ENCODE measurements at places on chromosomes 4 and X.

DNA sequence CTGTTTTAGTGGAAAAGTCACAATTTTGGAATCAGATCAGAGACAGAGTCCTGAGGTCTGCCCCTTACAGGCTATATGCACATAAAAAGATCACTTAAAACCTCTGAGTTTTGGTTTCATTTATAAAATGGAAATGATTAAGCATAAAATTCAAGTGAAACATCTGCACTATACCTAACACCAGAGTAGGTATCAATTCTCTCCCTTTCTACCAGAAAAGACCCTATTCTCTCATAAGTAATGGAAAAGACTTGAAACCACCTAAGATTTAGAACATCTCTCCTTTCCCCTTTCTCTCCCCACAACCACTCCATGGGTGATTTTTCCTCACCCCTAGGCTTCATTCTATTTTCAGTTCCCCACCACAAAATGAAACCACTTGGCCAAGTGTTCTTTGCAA is 907 bp downstream of the LHFPL1 start:
- no peak for DNase-seq

DNA sequence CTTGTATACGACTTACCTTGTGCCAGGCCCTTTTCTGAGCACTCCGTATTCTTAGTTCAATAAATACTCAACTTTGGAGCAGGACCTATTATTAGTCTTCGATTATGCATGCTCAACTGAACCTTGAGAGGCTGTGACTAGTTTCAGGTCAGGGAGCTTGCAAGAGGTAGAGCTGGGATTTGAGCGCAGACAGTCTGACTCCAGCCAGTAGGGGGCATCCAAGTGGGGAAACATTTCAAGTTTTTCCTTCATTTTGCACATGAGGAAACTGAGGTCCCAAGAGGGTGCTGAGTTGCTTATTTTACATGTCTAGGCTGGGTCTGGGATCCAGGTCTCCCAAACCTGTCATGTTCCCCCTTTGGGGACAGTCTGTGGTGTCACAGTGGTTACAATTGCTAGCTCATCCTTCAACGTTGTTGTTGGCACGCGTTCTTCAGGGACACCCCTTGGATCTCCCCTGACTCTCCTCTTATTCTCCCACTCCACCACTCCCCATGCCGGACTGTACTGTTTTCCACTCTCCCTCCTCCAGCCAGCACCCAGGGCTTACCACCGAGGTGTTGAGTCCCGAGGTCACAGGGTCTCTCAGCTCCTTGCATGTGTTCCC is 6.7 kb upstream of the PRICKLE3 start:
- DNase-seq, result peak; percentile 36

- no peak for DNase-seq
These were observed 440.3 kb upstream of the AADAT start for GRCh38 chr4:170529748-170530722.

DNA sequence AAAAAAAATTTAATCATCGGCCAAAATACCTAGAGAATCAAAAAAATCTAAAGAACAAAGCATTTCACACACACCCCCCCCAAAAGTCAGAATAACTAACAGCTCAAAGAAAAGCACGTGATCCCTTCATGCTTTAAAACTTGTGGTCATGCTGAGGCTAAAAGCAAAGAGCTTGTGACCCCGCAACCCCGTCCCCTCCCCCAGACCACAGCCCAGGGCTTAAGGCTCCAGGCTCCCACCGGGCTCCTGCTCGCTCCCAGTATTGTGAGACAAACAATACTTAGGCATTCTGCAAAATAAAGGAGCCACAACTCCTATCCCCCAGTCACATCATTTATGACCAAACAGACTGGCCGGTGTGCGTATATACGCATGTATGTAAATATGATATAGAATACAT is 62.1 kb upstream of the CCDC160 start:
- DNase-seq, result no peak

- DNase-seq, result no peak
These were observed 879.7 kb downstream of the RPA4 start for GRCh38 chrX:97763391-97763790.

DNA sequence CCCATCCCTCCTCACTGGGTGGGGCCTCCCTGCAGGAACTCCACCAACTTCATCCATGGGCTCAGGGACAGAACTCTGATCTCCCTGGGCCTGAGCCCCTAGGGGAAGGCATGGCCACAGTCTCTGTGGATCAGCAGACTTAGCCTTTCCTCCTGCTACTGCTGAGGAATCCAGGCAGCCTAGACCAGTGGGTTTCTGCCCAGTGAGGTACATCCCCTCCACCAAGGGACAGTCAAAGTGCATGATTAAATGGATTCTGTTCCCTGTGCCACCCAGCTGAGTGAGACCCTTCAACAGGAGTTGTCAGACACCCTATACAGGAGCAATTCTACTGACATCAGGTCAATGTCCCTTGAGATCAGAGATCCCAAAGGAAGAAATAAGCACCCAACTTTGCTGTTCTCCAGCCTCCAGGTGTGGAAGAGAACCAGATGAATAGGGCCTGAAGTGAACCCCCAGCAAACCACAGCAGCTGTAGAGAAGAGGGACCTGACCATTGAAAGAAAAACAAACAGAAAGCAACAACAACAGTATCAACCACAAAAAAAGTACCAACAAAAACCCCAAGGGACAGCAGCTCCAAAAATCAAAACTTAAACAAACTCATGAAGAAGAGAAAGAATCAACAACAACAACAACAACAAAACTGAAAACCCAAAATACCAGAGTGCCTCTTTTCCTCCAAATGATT is 84.8 kb downstream of the CHIC1 start:
- DNase-seq, result no peak

GRCh38 chr4:159117564-159117963 is 14.7 kb downstream of the RAPGEF2 start:
- DNase-seq, result no peak

GRCh38 chr4:153623491-153623890 is 60.6 kb upstream of the TLR2 start:
- no peak for DNase-seq

GRCh38 chr4:52096048-52096447 is 44.9 kb downstream of the SPATA18 start:
- no peak for DNase-seq

DNA sequence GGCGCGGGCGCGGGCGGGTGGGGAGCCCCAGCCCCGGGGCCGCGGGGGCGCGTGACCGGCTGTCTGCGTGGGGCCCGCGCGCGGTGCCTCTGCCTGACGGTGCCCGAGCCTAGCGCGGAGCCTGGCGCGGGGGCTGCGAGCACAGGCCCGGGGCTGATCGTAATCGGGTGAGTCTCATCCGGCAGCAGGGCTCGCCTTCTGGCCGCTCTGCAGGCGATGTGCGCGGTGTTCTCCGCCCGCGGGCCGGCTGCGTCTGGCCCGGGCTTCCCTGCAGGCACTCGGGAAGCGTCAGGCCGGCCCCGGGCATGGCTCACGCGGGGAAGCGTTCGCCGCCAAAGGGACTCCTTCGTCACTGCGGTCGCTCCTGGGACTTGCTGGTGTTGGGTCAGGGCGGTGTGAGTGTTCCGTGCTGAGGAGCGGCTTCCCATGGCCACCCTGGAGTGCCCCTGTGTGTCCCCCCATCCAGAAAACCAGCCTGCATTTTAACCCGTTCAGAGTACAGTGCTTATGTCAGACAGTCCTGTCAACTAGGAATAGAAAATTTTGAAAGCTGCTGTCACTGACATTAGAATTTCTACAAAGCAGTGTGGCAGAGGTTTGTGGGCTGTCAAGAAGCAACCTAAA is 40.6 kb downstream of the FAM149A start:
- no peak for DNase-seq

DNA sequence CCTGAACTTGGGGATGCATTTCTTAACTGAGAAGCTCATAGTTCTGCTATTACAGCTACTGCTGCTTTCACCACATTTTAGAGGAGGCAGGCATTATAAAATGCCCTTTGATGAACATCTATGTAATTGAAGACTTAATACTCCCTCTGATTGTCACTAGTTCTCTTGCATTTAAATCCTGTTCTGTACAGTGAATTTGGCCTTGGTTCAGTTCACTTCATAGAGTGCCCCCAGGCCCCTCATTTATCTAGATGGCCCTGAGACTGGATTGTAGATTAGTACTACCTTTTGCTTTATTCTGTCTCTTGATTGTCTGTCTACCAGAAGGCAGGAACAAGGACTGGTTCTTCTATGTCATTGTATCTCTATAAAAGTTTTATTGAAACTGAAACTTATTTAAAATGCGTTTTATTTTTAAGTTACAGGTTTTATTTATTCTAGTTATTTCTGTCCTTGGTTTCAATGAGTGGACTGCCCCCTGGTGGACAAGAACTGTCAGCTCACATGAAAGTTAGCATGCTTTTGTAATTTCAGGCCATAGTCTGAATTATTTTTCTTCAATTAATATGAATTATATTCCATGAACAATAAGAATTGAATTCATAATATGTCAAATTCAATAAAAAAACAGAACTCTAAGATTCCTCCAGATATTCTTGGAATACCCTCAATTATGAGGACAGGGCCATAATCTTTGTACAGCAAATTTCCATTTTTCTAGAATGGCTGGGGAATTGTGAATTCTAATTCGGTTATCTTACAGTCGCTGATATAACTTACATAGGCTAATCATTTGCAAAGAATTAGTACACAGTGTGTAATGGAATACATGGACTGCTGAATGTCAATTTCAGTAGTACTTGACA is 47.2 kb upstream of the TMEM33 start:
- peak; percentile 23 for DNase-seq

DNA sequence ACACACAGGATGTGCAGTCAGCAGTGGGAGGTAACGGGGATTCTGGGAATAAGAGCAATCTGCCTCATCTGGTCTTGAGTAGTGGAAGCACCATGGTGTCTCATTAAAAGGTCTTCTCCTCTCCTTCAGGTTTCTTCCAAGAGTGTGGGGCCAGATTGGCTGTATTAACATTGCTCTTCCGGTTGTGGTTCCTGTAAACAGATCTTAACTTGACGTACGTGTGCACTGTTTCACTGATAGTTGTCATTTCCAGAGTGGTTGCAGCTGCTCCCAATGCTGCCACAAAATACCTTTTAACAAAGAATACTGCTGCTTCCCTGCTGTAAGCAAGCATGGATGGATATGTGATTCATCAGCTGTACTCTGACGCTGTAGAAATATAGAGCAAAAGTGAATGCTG is 1443.4 kb upstream of the TENM3 start:
- DNase-seq, result no peak

DNA sequence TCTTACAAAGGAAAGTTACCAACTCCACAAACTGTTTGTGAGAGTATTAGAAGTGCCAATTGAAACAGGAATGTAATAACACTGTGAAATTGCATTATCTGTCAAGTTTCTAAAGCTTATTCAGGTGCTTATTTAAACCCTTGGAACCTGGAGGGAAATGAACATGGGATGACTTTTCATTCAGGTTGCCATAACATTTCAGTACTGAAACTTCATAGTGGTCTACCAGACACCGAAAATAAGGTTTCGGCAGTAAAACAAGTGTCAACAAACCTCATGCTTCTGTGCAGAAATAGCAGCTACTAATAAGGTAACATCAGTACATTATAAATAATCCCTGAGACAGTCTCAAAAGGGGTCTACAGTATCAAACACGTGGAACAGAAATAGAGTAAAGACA is 890.7 kb upstream of the INTU start:
- no peak for DNase-seq

GRCh38 chrX:12771445-12772069 is 19.7 kb upstream of the PRPS2 start:
- DNase-seq, result peak; percentile 67

DNA sequence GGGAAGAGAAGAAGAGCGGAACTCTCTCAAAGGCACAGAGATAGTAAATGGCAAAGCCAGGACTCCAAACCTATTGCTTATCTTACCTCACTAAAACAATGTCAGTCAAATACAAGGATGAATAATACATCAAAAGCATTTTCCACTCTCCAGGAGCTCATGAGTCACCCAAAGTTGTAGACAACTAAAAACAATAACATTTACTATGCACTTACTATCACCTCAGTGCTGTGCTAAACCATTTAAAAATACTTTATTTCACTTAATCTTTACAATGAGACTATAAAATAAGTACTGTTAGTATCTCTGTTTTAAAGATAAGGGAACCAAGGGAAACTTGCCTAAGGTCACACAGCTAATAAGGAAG is 163.2 kb upstream of the SPANXC start:
- DNase-seq, result no peak

DNA sequence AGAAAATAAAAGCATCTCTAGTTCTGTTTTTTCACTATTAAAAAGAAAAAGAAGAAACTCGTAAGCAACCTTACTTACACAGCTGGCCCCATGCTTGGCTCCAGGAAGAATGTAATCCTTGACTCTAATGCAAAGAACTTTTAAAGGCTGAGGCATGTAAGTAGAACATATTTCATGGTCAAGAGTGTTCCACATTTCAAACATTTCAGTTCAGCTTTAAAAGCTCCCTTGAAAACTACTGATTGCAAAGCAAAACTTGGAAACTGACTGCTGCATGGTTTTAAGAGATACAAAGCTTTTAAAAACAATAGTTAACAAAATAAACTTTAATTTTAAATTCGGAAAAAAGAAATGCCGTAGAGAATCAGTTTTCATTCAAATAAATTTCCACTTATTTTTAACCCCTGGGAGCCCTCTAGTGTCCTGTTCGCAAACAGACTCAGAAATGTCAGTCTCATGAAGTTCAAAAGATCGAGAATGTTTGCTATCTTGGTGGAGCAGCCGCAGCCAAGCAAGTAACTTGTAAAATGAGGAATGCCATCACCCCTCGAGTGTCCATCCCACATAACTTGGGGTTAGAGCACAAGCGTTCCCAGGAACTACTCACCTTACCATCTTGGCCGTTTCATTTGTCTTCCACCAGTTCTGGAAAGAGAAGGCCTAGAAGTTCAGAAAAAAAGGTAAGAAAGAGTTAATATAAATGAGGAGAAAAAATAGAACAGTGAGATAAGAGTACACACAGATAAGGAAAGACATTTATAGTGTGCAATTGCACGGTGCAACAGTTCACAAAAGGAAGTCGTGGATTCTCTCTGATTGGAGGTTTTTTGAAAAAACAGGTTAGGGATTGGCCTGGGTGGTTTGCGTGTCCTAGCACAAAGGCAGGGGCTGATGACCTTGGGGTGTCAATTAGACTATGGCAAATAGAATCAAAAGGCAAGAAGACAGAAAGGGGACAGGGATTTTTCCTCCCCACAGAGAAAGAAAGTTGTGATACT is at the start of gene GASK1B:
GASK1B (minus strand) TSS at position 765 of the 998 bp plus-strand sequence. CDS start 1,650 bp downstream, outside the sequence.
- no peak for DNase-seq

DNA sequence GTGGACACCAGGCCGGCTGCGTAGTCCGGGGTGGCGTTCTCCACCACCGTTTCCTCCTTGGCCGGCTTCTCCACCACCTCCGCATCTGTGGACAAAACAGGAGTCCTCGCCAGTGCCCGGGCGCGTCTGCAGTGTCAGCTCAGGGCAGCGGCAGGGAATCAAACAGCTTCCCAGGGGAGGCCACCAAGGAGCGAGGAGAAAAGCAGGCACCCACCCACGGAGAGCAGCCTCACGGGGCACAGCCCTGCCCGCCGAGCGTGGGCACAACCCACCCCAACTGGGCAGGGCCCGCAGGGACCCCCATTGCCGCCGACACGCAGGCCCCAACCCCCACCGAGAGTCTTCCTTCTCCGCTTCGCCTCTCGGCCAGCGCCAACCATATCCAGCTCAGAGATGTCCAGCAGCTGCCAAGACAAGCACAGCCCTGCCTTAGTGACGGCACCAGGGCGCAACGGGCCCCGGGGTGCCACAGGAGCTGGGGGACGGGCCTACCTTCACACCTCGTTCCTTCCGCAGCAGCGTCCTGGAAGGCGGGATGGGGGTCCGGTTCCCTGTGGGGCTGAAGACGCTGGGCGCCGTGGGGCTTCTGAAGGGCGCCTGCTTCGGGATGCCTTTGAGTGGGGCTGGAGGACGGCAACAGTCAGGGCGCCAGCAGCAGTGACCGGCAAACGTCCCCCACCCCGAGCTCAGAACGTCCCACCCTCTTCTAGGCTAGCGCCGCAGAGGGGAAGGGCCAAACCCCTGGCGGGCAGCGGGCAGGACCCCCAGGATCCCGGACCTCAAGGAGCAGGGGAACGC is 22.8 kb downstream of the NELFA start:
- no peak for DNase-seq
